NCI-H460 (cell line): ENCODE measurements at places on chromosomes 1 and 21. TPM values are rescaled to one million over a fixed set of nuclear protein-coding genes. Genes with fewer than 3 reads are reported as not detected.

GRCh38 chr1:231124746-231125145 is 37.1 kb upstream of the TRIM67 start:
- no peak for DNase-seq

DNA sequence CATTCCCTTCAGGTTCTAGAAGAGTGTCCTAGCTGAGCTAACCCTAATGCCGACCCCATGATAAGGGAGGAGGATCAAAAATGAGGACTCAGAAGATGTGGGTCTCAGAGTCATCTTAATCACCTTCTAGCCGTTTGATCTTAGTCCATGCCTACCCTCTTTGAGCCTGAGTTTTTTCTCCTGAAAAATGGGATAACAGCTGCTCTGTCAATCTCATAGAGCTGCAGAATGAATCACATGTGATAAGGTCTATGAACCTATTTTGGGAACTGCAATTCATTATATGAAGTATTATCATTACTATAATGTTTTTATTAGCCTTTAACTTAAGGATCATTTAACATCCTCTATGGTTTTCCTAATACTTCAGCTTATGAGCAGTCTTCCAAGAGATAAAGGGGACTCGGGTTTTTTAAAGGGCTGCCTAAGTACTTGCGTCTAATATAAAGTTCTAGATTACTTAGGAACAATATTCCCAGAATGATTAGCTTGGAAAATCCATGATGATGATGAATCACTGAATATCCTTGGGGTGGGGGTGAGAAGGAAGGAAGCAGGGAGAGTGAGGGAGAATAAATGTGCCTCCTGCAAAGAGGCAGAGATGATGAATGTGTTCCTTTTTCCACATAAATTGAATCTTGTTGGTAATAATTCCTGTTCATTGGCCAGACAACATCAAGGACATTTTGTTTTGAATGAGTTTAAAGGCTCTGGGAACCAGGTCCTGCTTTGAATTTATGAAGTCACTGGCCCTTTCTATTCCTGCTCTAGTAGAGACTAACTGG is 66.8 kb downstream of the COLGALT2 start:
- no peak for DNase-seq

- DNase-seq, result no peak
These were observed 49.9 kb downstream of the TOMM20 start for GRCh38 chr1:235078480-235079381.

The PGLYRP3 gene
- not detected in 2 replicates for total RNA-seq

The CRYAA gene
- total RNA-seq, result not detected in 2 replicates

The CFHR4 gene
- total RNA-seq, result not detected in 2 replicates

DNA sequence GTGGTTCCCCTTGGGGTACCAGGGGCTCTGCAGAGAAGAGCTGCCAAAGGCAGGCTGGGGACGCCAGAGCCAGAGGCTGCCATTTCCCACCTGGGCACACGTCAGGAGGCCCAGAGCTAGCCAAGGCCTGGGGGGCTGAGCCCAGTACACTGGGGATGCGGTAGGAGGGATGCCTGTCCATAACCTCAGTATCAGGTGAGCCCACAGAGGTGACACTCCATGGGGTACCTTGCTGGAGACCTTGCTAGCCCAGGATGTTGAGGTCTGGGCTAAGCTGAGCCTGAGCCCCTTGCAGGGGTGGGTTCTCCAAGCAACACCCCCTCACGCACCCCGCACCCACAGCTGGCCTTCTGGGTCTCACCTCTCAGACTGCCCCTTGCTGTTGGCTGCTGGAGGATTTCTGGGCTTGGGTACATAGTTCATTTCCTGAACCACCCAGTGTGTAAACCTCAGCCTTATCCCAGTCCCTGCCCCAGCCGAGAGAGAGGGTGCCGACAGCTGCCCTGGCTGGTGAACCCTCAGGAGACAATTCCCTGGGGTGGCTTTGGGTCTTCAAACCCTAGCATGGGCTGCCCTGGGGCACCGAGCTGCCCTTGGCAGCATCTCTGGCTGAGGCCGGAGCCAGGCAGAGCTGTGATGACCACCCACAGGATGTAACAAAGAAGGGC is 92.5 kb upstream of the VAMP3 start:
- DNase-seq, result no peak

DNA sequence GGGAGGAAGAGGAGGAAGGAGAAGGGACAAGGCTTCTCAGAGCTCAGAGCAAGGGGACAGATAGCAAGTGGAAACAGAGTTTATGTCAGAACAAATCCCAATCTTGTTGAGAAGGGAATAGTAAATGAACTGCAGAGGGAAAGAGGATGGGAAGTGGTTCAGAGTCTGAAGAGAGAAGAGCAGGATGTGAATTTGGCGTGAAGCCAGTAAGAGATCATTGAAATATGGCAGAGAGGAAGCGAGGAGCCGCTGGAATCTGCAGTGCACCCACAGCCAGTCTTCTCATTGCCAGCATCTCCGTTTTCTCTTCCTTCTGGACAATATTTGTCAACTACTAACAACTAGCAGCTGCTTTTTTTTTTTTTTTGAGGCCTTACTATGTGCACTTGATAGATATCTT is 19.1 kb downstream of the OLFML3 start:
- DNase-seq, result no peak

GRCh38 chr1:59116920-59117542 is 179.9 kb upstream of the FGGY start:
- no peak for DNase-seq

- DNase-seq, result no peak
These were observed 32.2 kb downstream of the PADI6 start for GRCh38 chr1:17404034-17404684.

DNA sequence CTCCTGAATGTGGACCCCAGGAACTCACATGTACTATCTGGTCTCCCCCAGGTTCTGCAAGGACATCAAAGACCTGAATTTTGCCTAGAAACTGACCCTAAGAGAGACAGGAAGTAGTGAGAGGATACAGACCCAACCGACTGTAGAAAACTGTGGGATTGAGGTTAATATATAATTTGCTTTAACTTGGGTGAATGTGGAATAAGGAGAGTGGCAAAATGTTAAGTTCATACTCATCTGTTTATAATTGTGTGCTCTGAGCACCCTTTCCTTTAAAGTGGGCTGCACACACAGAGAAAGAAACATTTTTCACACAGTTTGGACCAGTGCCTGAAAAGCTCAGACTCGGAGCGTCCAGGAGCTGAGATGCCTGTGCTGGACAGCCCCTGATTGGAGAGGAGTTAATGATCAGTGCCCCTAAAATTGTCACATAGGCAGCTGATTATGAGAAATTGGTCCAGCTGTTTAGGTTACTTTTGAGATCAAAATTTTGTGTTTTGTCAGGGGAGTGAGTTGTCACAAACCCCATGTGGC is 37.2 kb downstream of the ROR1 start:
- no peak for DNase-seq

The IL19 gene
- not detected in 2 replicates for total RNA-seq

DNA sequence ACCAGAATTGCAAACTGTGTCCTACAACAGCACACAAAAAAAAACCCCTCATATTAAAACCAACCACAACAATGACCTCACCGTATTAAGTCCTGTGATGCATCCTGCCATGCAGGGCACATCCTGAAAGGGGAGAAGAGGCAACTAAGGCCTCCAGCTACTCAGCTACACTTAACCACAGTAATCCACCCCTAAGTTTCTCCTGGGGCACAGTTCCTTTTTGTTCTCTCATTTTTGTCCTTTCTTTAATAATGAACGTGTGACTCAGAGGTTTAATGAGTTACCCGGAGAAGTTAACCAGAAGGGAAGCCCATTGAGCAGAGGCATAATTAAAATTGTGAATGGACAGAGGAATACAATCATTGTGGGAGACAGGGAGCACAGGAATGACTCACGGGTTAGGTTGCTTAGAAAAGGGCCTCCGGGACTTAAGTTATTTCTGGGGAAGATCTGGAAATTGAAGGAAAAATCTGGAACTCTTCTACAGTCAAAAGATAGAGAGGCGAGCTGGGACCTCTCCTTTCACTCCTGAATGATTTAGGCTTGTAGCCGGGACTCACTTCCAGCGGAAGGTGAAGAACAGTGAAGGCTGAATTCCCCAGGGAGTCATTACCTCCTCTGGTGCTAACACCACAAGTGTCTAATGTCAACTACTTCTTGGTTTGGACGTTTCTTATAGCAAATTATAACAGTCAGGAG is 36.9 kb upstream of the HIVEP3 start:
- DNase-seq, result no peak

DNA sequence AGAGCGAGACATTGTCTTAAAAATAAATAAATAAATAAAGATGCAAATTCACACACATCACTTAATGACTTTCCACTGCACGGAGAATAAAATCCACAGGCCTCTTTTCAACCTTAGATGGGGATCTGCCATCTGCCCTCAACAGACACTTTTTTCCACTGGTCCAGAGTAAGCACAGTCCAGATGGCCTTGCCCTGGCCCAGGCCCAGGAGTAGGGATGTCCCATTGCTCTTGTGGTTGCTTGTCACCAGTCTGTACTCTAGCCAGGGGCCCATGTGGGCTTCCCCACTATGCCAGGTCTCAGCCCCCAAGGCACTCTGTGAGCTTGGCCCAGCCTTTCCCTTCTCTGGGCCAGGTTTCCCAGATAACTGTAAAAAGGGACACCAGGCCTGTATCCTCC is 17.4 kb downstream of the PLOD1 start:
- DNase-seq, result no peak

DNA sequence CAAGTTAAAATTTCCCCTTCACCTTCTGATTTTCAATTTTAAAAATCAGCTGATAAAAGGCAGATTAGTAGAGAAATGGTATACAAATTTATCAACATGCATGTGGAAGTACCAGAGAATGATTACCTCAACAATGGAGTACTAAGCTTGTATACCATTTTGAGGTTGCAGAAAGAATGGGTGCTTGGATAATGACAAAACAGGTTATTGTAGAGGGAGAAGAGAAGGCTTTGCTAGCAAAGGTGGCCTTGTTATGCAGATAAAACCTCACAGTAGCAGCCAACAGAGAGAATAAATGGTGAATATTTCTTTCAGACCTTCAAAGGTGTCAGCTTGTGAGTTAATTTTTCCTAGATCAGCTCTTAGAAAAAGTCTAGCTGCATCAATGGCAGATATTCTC is 1174.9 kb upstream of the ADGRL4 start:
- no peak for DNase-seq

DNA sequence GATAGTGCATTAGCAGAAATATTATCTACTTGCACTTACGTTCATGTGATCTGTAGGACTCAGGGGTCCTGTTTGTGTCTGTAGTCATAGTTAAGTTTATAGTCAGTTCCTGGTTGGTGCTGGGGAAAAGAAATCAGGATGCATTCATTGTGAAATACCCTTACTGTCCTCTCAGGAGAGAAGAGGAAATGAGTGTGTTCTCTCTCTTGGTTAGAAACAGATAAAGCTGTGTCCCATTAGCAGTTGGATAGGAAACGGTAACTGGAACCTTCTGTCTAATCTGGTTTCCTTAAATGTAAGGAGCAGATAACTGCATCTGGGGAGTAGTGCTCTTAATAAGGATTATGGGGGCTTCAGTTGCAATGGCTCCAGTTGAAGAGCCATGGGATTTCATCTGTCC is 8.9 kb downstream of the SDCCAG8 start:
- DNase-seq, result no peak

DNA sequence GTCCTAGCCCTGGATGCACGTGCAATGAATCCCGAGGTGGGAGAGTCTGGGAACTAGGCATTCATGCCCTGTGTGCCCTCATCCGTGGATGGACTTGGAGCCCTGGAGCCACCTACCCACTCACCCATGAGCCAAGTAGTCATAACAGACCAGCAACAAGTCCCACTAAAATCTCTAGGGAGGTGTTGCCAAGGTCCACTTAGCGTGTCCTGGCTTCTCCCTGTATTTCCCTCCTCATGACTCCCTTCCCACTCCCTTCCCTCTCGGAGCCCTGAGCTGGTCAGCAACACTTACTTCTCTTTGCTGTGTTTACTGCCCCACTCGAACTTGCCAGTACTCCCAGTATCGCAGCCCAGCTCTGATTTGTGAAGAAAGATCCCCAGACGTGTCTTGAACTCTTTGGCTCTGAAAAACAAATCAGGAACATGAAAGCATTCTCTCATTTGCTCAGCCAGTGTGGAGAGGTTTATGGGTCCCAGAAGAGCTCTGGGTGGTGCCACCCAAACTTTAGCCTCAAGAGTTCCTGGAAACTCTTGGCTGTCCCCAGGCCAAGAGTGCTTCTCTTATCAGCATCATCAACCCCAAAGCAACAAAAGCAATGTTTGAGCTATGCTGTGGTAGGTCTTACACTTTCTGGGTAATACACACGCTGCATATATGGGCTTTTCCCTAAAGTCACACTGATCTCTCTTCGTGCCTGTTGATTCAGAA is 1.1 kb downstream of the RGS16 start:
- no peak for DNase-seq

DNA sequence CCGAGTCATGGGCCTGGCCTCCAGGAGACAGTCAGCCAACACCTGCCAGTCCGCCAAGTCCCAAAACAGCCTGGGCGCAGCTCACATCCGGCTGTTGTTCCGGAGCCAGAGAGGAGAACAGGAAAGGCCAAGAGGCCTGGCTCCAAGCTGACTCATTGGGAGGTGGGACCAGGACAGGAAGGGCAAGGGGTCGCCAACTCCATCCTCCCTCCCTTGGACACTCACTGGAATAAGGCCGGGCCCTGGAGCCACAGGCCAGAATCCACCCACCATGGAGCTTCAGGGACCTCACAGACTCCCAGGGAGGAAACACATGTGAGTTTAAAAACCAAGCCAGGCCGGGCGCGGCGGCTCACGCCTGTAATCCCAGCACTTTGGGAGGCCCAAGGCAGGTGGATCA is 25.1 kb upstream of the CLIC4 start:
- no peak for DNase-seq

DNA sequence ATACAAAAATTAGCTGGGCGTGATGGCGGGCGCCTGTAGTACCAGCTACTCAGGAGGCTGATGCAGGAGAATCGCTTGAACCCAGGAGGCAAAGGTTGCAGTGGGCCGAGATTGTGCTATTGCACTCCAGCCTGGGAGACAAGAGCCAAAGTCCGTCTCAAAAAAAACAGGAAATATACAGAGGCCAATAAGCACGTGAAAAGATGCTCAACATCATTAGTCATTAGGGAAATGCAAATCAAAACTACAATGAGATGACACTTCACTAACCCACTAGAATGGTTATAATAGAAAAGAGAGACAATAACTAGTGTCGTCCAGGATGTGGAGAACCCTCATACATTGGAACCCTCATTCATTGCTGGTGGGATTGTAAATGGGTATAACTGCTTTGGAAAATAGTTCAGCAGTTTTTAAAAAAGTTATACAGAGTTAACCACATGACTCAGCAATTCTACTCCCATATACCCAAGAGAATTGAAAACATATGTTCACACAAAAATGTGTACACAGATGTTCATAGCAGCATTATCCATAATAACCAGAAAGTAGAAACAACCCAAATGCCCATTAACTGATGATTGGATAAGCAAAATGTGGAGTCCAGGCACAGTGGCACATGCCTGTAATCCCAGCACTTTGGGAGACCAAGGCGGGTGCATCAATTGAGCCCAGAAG is 6.4 kb upstream of the E2F2 start:
- no peak for DNase-seq

The NIBAN1 gene
- total RNA-seq, result 154 and 171 TPM in 2 replicates

The IFT25 gene
- total RNA-seq, result 25.9 and 32.6 TPM in 2 replicates
